GM13977 (cell line): ENCODE measurements at places on chromosomes 7 and 10.

DNA sequence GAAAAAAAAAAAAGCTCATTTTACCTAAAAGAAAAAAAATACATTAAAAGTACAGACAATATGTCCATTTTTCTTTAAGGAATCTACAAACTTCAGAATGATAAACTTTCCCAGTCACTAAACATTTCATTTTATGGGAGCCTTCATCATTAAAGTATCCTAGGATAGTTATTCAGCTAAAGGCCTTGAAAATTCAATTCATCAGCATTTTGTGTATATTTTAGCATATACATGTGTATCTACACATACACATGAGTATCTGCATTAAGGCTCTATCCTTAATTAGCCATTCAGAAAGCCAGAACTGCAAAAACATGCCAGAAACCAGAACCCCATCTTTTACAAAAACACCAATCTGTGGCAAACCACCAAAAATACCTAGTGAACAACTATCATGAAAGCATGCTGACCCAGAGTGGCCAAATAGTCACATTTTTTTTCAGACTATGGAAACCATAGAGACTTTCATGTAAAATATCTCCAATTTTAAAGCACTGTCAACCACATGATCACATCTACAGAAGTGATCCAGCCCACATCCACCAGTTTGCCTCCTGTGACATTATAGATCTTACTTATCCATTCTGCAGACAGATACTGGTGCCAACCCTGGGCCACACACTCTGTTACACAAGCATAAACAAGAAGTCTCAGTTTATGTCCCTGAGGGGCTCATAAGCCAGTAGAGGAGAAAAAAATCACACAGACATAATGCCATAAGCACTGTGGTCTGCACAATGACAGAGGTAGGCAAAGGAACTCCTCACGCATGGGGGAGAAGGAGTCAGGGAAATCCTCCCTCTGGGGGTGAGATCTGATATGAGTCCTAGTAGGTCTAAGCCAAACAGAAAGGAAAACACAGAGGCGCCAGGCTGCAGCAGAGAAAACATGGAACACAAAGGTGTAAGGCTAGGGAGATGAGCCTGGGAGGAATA is 79.2 kb downstream of the SRPK2 start:
- no peak for DNase-seq

GRCh38 chr7:47307311-47307710 is 274.6 kb downstream of the TNS3 start:
- DNase-seq, result no peak

GRCh38 chr7:112213735-112214134 is 7.2 kb downstream of the ZNF277 start:
- no peak for DNase-seq

GRCh38 chr7:31145339-31145738 is 93.2 kb downstream of the ADCYAP1R1 start:
- DNase-seq, result no peak

- DNase-seq, result no peak
Measured at GRCh38 chr10:29922892-29923291, 136.5 kb downstream of the JCAD start.

- no peak for DNase-seq
Measured at GRCh38 chr7:131636092-131636491, 79.7 kb upstream of the PODXL start.

DNA sequence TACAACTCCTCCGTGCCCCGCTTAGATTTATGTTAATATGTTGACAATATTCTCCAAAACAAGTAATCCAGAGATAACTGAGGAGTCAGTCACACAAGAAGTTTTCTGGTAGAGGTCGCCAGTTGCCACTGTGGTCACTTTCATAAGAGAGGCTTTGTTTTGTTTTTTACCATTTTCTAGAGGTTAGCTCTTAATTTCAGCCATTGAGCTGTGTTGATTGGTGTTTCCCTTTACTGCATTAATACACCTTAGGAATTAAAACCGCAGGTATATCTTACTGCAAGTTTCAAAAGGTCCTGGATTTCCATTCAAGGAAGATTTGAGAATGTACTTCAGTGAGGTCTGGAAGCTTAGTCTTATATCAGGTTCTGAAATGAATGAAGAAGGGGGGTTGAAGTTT is 3.5 kb downstream of the BMI1 start:
- no peak for DNase-seq

DNA sequence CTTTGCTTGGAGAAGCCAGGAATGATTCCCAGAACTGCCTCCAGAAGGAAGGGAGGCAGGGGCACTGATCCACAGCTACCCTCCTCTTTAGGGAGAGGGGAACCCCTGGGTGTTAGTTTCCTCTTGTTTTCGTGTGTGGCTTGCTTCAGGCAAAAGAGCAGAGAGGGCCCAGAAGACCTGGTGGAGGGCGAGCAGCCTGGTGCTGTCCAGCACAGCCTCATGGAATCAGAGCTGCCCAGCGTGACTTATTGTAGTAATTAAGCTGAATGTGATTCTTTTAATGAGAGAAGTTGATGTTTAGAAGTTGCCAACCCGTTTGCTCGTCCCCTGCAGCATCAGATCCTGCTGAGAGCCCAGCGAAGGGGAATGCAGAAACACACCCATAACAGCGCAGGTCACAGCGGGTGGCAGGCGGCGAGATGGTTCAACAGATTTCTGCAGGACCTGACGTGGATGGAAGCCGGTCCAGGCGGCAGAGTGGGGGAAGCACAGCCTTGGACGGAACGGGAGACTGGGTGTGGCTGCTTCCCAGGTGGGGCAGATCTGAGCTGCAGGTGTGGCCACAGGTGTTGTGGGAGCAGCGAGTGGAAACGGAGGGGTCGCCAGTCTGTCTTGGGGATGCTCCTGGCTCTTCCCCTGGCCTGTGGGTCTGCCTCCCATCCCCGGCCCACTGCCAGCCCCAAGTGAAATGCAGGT is 53.7 kb upstream of the SHH start:
- DNase-seq, result no peak

GRCh38 chr7:152751449-152752141 is 8.0 kb upstream of the ACTR3B start:
- DNase-seq, result peak; percentile 39

- peak; percentile 46 for DNase-seq
Measured at GRCh38 chr10:122648599-122649428, 50.8 kb downstream of the C10orf120 start.

DNA sequence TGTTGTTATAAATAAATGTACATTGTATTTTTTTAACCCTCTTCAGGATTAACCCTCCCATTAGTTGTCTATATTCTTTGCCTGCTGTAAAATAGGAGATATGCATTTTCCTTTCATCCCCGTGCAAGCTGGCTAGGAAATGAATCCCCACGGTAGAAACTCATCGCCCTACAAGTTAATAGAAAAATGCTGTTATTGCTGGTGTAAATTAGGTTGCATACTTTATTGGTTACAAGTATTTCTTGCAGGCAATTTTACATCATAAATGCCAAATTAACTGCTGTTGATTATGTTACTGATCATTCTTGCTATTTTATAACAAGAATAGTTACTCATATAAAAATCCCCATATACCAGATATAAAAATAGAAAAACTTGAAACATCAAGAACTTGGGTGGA is 454.2 kb upstream of the KLF6 start:
- no peak for DNase-seq

GRCh38 chr10:93703841-93704240 is 1.4 kb upstream of the FRA10AC1 start:
- DNase-seq, result no peak

GRCh38 chr7:136193940-136194339 is 216.8 kb upstream of the MTPN start:
- DNase-seq, result no peak

GRCh38 chr10:124728830-124729661 is 15.1 kb downstream of the FAM53B start:
- no peak for DNase-seq

DNA sequence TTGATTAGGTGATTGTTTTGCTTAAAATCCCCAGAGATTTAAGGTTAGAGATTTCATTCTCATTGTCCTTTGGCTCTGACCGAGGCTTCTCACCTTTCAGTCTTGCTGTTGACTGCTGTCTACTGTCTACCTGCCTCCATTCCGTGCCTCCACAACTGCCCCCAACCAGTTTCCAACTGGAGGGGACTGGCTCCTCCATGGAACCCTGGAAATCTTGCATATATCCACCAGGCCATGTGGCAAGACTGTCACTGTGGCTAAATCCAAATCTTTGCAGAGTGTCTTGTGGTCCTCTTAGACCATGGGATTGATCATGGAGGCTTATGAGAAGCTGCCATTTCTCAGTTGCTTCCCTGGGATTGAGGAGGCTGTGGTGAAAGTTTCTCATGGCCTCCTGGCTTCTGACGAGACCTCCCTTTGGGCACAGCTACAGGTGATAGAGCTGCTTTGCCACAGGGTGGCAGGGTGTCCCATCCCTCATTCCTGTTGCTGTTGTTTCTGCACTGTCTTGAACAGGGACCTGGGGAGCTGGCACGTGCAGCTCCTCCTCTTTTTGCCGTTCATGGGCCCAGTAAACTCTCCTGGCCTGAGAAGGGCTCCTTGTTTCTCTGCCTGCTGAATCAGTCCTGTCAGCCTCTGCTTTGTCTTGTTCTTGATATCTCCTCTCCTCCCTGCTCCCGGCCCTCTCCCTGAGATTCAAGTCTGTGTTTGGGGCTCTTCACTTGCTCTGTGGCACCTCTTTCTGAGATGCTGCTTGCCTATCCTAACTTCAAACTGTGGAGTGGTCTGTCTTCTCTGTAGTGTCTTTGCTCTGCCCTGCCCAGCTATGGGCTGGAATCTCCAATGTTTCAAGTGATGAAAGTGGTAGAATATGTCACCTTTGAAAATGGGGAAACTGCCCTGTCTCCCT is 63.6 kb upstream of the IGFBP3 start:
- DNase-seq, result no peak

DNA sequence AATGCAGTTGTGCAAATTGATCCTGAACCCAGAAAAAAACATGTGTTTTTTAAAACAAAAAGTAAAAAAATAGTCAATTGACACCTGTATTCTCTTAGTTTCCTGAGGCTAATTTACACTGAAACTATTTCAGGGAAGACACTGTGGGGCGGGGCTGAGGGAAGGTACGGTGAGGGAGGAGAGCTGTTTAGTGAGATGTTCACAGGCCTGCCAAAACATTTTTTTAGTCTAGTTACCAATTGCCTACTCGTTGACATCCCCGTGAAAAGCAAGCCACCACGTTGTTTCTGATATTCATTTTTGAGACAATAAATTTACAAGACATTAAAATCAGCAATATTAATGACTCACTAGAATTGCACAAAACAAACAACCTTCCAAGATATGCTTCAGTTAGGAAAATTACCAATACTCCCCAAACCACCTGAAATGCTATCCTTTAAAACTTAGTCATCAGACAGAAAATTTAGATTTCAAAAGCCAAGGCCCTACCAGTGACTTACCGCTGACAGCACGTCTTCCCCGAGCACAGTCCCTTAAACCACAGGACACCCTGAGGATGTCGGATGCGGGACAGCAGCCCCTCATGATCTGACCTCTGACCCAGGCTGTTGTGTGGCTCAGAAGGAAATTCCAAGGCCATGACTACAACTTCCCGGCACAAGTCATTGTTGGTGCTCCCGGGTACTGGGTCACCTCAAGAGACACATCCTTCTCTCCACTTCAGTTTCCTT is 279.2 kb downstream of the PRPF18 start:
- DNase-seq, result no peak

DNA sequence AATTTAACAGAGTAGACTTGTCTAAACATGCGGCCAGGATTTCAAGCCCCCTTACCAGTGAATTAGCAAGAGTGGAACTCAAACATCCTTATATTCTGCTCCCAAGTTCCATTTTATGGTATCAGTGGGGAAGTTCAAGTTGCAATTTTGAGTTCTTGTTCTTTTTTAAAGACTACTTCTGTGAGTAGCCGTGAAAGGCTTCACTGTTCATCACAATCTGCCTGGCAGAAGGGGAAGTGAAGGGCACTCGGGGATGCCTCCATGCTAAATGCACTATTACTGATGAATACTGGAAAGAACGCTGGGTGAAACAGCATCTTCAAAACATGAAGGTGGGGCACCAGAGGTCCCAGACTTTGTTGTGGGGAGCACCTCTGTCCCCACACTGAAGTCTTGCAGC is 22.4 kb upstream of the FGL2 start:
- no peak for DNase-seq

- DNase-seq, result no peak
Measured at GRCh38 chr10:76911184-76911583, 726.4 kb downstream of the KCNMA1 start.

- DNase-seq, result no peak
Measured at GRCh38 chr10:52257692-52258075, 56.4 kb upstream of the DKK1 start.

DNA sequence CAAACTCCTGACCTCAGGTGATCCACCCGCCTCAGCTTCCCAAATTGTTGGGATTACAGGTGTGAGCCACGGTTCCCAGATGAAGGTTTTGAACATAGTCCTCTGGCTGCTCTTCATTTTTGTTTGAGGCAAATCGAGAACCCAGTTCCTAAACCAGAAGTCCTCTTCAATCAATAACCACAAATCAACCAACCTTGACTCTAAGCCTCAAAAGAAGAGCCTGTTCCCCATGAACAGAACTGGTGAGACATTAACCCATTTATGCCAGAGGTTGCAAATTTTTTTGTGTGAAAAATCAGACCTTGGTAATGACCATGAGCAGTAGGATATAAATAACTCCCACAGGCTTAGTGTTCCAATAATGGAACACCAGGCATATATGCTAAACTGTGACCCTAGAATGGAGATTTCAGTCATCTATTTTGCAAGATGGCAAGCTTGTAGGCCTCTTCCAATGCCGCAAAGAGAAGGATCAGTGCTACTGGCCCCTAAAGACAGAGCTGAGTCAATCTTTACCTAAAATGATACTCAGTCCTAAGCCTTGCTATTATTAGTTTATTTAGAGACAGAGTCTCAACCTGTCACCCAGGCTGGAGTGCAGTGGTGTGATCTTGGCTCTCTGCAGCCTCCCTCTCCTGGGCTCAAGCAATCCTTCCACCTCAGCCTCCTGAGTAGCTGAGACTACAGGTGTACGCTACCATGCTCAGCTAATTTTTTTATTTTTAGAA is 15.9 kb downstream of the KPNA7 start:
- DNase-seq, result no peak

DNA sequence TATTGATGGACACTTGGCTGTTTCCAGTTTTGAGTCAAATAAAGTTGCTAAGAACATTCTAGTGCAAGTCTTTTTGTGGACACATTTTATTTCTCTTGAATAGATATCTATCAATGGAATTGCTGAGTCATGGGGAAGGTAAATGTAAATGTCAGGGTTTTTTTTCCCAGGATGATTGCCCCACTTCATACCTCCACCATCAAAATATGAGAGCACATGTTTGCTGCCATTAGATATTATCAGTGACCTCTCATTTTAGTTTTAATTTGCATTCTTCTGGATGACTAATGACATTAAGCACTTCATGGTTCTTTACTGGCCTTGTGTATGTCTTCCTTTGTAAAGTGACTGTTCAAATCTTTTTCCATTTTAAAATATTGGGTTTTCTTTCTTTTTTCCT is 45.7 kb downstream of the PAPSS2 start:
- no peak for DNase-seq

- no peak for DNase-seq
Measured at GRCh38 chr10:89003344-89003743, 12.7 kb downstream of the FAS start.
